ENCODE measurements at places on chromosomes 16 and 17.

DNA sequence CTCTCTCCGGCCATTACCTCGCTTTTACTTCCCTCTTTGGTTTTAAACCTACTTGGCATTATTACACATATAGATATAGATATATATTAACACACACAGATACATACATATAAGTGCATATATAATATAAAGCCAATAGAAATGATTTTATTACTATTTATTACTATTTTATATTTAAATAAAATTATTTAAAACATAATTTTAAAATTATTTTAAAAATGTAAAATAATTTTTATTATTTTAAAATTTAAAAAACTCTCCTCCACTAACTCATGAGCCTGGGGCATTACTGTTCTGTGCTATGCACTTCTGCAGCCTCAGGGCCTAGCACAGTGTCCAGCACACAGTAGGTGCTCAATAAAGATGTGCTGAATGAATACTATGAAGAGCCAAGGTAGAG is 200.9 kb downstream of the SLC39A11 start:
- DNase-seq = no peak

- no peak for DNase-seq
Measured at GRCh38 chr16:87295259-87295658, 21.9 kb downstream of the C16orf95 start.

- DNase-seq = no peak
Measured at GRCh38 chr17:30947796-30948195, 23.0 kb upstream of the RNF135 start.

GRCh38 chr16:70711211-70712031 is 25.6 kb upstream of the MTSS2 start:
- no peak for DNase-seq

- DNase-seq = no peak
Measured at GRCh38 chr17:13212860-13213259, 195.0 kb upstream of the ELAC2 start.

DNA sequence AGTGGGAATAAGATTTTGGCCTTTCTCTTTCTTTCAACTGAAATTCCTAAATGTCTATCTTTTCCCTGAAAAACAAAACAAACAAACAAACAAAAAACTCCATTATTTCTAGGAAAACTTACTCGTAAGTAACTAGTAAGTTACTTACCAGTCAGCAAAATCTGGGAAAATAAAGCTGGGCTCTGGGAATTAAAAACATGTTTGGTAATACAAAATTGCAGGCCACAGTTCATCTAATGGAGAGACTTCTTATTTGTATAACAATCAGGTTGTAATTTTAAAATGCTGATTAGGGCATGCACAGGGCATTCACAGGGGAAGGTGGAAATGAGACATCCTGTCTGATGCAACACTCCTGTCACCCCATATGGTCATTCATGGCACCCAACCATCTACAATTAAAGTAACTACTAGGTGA is 3.8 kb upstream of the WIPI1 start:
- DNase-seq = no peak

DNA sequence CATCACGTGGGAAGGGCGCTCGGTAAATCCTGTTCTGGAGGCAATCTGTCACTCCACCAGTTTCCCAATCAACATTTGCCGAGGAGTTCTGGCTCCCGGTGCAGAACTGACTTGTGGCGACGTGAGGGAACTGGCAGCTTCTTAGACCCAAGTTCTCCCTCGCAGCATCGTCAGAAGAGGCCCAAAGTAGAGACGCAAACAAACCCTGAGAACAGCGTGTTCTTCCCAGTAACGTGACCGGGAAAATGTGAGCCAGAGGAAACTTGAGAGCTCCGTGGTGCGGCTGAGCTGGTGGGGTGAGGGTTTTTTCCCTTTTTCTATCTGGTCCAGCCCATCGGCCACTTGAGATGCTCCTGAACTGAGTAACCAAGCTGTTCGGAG is 158.9 kb upstream of the CACNG5 start:
- DNase-seq = no peak

DNA sequence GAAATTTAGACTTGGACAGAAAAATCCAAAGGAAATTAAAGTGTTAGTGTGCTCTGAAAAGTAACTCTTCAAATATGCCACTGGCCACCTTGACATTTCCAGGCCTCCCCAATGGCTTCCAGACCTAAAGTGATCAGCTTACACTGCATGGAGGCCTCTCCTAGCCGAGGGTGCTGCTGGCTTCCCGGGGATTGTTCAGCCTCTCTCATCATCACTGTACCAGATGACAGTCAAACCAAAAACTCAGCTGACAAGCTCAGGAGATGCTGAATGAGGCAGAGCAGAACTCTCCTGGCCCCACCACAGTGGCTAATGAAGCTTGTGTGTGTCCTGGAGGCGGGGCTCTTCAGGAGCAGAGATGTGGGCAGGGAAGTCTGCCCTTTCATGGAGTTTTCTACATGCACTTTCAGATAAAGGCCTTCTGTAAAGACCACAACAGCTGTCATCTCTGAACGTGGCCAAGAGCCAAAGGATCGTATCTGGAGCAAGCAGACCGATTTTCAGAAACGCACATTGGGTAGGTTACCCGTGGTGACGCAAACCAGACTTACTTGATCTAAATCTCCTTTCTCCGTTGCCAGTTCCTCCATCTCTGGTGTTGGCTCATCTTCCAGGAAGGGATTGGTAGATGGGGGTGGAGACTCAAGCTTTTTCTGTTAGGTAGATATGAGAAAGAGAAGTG is 113.3 kb downstream of the VPS53 start:
- no peak for DNase-seq

DNA sequence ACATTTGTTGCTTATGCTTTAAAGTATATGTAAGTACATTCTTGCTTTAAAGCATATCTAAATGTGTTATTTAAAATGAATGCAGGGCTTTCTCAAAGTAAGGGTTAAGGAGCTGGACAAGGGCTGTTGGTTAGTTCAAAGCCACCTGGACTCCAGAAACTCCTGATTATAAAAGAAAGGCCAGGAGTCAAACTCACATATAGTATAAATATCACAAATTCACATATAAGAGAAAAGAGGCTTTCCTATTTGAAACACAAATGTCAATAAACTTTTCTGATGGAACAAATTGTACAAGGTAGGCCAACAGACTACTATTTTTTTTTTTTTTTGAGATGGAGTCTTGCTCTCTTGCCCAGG is 84.5 kb upstream of the CORO6 start:
- no peak for DNase-seq

DNA sequence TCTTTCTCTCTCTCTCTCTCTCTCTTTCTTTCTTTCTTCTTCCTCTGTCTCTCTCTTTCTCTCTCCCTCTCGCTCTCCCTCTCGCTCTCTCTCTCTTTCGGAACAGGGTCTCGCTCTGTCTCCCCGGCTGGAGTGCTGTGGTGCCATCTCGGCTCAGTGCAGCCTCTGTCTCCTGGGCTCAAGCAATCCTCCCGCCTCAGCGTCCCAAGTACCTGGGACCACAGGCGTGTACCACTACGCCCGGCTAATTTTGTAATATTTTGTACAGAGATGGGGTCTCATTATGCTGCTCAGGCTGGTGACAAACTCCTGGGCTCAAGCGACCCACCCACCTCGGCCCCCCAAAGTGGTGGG is 12.7 kb upstream of the KLHDC4 start:
- no peak for DNase-seq

DNA sequence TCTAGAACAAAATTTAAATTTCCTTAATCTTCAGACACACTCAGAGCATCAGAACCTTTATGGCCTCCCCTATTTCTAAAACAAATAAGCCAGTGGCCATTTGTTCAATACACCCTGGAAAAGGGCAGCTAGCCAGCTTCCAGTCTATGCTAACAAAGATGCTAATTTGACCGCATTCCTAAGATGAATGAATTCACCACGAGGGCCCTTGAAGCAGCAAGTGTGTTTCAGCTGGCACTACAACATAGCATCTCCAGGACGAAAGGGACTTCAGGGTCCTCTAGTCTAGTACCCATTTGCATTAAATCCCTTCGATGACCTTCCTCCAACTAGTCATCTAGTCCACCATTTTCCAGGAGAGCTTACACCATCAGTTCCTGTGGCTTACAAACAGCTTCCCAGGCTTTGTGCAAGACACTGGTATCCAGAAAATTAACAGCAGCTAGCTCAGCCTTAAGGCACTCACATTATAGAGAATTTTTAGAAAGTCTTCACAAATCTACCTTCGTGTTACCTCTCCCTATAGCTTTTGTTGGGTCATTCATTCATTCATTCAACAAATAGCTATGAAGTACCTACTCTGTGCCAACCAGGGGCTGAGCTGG is 10.9 kb downstream of the KRT37 start:
- no peak for DNase-seq

- DNase-seq = peak; percentile 5
Measured at GRCh38 chr17:148757-149156, 11.4 kb downstream of the SCGB1C2 start.

GRCh38 chr17:77438241-77439188 is 297.7 kb downstream of the SEC14L1 start:
- DNase-seq = no peak

All from glutamatergic neuron (in vitro differentiated cells).